Activated CD4-positive, alpha-beta T cell treated with anti-CD3 and anti-CD28 coated beads, Interleukin-2, amount 50 U/mL, for 1 hour (primary cell): ENCODE measurements at places on chromosomes 3 and 15.

- DNase-seq = no peak
Measured at GRCh38 chr15:39530480-39531342, 50.2 kb upstream of the THBS1 start.

- DNase-seq = no peak
Measured at GRCh38 chr15:57307527-57308169, 68.7 kb upstream of the CGNL1 start.

DNA sequence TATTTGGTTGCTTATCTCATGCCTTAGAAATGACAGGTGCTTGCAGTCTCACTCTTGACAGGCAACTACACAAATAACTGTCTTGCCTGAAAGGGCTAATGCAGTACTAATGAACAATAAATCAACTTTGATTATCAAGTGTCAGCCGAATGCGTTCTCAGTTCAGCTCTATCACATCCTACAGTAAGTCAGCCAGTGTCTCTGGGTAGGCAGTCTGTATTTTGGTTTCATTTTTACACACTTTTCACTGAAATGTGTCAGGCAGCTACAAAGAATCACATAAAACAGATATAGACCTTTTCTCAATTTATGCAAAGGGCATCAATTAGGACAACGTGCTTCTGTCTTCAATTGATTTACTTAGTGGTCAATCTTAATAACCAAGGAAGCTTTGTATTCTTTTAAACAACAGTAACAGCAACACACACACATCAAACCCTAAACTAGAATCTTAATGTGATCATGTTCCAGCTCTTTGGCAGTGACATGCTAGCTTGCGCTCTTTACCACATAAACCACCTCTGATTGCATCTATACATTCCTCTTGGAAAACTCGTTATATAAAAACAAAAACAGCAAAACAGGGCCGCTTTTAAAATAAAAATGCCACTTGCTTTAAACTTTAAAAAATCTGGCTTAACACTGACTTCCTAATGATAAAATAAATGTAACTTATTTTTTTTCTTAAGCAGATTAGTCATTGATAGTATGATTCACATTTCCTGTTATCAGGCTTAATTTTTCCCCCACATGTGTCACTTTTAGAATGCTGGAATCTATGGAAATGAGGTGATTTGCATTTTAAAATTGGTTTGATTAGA lies 520.4 kb downstream of the FOXP1 start:
- no peak for DNase-seq

DNA sequence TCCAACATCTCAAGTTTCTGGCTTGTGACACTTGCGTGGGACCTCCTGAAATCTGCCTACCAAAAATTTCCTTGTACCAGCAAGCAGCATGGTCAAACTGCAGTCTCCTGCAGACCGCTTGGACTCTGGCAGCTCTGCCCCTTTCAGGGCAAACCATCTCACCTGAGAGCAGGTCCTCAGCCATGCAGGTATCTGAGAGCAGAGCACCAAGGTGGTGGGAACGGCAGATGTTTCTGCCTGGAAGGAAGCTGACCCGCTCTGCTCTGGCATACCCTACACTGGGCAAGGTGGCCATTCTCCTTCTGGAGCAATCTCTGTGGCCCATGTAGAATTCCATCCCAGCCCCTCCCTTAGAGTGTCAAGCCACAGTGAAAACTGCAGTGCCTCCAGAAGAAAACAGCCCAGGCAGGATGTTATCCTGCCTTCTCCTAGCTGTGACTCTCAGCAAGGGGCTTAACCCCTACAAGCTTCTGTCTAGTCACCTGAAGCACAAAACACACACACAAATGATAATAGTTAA lies 21.6 kb downstream of the MESD start:
- DNase-seq = no peak

- DNase-seq = no peak
Measured at GRCh38 chr3:140056047-140056446, 121.1 kb downstream of the CLSTN2 start.

DNA sequence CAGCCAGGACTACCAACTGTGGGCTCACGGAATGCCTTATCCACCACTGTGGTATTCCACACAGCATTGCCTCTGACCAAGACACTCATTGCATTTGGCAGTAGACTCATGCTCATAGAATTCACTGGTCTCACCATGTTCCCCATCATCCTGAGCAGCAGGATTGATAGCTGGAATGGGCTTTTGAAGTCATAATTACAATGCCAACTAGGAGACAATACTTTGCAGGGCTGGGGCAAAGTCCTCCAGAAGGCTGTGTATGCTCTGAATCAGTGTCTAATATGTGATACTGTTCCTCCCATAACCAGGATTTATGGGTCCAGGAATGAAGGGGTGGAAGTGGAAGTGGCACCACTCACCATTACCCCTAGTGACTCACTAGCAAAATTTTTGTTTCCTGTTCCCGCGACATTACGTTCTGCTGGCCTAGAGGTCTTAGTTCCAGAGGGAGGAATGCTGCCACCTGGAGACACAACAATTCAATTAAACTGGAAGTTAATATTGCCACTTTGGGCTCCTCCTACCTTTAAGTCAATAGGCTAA lies 58.6 kb upstream of the CCDC80 start:
- DNase-seq = no peak

- DNase-seq = no peak
Measured at GRCh38 chr15:41377978-41378377, 24.3 kb downstream of the NDUFAF1 start.

DNA sequence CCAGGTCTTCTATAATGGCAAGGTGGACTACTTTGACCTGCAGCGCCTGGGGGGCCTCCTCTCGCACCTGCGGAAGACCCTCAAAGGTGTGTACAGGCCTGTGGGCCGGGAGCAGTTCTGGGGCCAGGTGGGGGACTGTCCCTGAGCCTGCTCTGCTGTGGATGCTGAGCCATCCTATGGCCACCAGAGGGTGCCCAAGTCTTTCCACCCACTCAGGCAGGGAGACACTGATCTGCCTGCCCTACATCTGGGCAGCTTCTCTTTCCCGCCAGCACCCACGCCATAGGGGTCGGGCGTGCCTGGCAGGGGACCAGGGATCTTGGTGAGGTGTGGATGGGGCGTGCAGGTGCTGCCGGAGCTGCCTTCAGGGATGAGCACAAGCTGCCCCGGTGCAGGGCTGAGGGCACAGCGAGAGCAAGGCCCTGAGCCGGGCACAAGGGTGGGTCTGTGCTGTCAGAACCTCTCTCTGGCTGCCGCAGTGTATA lies 14.1 kb downstream of the RNF123 start:
- peak; percentile 66 for DNase-seq

DNA sequence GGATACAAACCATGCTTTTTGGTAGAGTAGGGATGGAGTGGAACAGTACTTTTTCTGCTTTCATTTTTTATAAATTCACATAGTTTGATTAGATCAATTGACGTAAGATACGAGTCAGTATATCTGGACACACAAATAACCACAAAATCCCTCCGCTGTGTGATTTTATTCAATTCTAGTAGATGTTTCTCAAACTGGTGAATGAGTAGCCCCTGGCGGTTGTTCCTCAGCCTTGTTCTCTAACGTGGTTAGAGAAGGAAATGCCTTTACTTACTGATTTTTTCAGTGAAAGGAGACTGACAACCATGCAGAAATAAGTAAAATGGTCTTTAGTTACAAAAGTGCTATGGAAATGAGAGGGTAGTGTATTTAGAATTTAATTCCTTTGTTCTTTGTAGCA lies 161.0 kb downstream of the TCF12 start:
- no peak for DNase-seq
